ENCODE measurements at places on chromosomes 11 and 22.

DNA sequence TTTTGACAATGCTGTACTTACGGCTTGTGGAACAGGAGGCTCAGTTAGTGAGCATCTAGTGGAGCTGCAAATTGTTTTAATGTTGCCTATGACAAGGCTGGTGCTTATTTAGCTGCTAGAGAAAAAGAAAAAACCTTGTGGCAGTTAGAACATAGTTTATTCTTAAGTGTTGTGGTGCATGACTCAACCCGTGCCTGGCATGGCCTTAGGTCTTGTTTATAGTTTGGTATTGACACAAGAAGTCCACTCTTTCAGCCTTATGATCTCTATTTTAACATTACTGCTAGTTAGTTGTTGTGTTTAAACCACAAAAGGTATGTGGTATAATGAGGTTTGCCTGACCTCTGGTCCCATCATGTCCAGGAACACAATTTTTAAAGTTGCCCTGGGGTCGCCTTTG, 744.6 kb downstream of the FAM181B start:
- no peak for DNase-seq

DNA sequence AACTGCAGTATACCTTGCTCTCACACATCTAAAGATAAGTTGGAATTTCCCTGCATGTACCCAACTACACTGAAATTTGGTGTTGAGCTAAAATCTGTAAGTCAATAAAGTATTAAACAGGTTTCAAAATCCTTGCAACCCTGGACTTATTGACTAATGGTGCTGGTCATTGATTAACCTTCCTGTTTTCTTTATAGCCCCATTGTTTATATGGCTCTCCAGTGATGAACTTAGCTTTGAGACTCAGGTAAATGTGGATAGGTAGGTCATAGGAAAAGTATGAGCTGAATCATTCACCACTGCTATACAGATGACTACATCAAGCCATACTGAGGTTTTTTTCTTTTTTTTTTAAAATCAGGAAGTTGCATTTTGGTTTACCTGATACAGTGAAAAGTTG, 132.7 kb downstream of the FAT3 start:
- no peak for DNase-seq

- DNase-seq: no peak
These were observed 78.5 kb downstream of the CACNG2 start for GRCh38 chr22:36625102-36625501.

DNA sequence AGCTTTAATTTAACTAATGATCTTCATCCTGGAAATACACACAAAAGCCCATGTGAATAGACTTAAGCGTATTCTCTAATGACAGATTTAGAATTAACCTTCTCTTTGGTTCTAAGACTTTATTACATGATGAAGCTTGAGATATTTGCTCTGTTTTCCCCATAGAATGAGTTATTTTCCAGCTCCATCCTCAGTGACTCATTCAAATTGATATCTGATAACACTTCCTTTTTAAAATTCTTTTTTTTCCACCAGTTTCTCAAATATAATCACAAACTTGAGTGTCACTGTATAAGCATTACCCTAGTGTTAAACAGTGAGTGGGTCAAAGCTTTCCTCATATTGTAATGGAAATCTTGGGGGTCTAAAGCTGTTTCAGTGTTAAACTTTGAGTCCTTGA, 535.8 kb downstream of the KCNA4 start:
- DNase-seq: no peak

DNA sequence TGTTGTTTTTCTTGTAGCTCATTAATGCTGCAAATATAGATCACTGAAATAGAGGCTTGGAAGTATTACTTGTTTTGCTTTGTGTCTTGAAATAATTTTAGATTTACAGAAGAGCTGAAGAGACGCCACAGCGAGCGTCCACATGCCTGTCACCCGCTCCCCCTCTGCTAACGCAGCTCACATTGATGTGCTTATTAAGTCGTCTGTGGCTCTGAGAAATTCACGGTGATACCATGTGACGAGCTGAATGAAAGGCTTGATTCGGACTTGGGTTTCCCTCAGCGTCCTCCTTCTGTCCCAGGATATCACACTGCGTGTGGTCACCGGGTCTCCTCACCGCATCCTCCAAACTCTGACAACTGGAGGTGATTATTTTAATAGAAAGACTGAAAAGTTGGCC, 365.4 kb downstream of the BRD1 start:
- no peak for DNase-seq

DNA sequence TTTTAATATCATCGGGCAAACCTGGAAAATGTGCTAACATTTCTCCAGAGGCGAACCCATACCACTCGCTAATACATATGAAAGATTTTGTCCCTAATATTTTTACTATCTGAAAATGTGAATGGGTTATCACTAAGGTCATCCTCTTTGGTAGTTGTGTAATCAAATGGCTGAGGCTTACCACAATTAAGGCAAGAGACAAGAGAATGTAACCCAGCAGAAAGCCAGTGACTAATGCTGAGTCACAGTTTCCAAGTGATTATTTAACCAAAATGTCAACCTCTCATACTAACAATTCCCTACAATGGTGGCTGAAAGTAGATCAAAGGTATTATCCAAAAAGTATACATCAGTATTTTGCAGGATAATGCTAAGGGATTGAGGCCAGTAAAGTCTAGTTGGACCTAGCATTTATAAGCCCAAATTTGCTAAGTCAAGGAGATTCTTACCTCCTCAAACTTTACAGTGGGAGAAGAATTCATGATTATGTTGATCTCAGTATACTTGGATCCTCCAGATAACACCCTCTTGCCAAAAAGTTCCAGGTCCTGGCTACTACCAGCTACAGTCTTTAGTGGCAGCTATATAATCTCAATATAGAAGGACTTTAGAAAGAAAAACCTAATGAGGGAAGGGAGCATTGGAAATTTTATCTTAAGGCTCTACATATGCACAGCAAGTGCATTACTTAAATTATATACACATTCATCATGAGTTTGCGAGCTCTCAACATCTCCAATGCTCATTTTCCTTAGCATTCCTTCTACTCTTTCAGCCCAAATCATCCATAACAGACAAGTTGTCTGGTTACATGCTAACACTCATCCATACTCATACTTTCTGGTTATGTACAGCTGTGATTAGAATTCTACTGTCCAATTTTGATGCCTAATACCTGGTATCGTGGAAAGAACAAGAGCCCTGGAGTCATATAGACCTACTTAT, 25.4 kb downstream of the SIK3 start:
- DNase-seq: no peak

- DNase-seq: no peak
These were observed 970 bp downstream of the ASRGL1 start for GRCh38 chr11:62338218-62338617.

GRCh38 chr11:111236383-111236782, 9.1 kb upstream of the POU2AF2 start:
- no peak for DNase-seq

GRCh38 chr11:95147364-95147905, 57.8 kb downstream of the ENDOD1 start:
- no peak for DNase-seq

- no peak for DNase-seq
These were observed 19.0 kb upstream of the CABP7 start for GRCh38 chr22:29700900-29701154.

DNA sequence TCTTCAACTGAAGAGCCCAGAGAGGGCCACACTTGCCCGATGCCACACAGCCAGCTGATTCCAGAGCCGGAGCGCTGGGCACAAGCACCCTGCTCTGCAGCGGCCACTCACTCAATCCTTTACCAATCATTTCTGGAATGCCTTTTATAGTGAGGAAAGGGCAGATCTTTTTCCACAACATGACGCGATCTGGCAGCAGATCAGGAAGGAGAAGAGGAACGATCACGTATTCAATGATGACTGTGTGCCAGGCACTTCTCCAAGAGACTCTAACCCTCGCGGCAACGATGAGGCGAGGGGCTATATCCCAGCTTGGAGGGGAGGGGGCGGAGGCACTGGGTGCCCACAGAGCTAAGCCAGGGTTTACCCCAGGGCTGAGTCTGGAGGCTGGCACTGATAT, 56.3 kb upstream of the TCF20 start:
- DNase-seq: no peak

GRCh38 chr11:6856871-6857270, 6.0 kb upstream of the OR10A2 start:
- DNase-seq: no peak

Measured in DND-41 (cell line).